Lung microvascular endothelial cell (primary cell): ENCODE measurements at places on chromosomes 3 and 15.

GRCh38 chr15:74233851-74234597, 2.1 kb upstream of the CCDC33 start:
- no peak for DNase-seq

DNA sequence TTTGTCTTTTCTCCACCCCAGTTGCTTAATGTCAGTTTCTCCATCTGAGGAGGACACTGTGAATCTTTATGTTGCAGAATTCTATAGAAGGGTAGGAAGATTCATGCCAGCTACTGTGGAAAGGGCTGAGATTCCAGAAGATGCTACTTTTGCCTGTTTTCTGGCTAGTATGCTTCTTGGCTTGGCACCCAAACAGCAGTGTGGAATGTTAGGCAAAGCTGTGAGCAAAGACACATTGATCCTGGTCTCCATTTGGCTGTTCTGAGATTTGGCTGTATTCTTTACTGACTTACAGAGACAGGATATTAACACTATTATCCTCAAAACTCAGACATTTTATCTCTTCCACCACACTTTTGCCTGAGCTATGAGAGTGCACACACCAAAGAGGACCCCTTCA, 39.3 kb downstream of the PDHB start:
- DNase-seq: no peak

GRCh38 chr15:54033356-54033860, 55.2 kb downstream of the UNC13C start:
- DNase-seq: no peak

DNA sequence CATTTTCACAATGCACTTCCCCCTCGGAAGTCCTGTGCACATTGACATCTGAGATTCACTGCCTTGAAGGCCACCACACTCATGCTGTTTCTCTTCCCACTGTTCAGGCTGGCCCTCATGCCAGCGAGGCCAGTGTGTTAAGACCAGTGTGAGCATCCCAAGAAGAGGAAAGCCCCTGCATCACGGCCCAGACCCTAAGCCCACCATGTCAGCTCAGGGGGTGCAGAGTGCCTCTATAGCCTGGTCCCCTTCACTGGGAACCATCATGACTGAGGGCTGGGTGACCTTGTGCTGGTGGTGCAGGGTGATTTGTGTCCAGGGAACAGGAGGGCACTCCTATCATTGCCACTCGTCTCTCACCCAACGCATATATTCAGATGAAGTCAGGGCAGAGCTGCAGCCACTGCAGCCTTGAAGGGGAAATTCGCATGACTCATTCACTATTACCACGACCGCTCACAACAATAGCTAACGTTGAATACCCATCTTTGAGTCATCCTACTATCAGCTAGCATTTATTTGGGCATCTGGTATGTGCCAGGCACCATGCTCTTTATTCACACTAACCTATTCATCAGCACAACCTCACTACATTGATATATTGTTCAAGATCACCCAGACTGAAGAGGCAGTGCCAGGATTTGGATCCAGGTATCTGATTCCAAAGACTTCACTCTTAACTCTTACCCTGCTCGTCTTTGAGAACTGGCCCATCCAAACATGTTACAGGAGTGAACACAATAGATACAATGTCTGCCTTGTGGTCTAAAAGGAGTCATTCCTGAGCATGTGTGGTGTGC, 58.8 kb upstream of the SLC6A11 start:
- peak; percentile 35 for DNase-seq

DNA sequence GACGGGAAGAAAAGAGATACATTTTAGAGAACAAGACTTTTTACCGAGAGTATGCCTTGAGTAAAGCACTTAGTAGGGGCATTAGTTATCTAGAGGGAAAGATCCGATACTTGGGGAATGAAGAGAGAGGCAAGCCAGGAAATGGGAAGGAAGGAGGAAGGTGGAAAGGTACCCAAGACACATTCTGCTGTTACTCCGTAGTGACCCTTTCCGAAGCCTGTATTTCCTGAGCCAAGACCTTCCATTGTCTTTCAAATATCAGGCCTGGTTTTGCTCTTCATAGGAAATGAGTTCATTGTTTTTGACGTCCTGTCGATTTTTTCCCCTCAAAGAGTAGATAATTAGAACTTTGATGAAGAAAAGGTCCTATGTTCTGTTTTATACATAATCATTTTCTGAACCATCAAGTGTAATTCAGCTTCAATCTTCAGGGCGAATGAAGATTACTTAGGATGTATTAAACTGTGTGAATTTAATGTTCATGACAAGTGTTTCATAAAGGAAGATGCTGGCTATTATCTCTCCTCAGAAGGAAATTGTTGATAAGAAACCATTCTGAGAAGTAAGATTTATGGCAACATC, 95.7 kb downstream of the PPM1L start:
- peak; percentile 6 for DNase-seq

- DNase-seq: no peak
Observed at GRCh38 chr3:184322731-184323487, 8.5 kb downstream of the EIF4G1 start.

DNA sequence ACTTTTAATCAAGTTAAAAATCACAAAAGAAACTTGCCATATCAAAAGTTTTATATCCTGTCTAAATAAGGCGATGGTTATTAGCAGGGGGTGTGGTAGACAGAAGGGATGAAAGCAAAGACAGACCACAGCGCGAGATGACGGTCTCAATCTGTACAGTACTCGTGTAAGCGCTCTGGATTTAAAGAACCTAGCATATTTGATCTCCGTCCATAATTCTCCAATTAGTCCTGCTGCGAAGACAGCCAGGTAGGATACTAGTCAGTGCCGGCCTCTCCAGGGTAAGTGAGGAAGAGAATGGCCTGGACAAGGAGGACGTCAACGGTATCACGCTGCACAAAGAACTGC, 701 bp downstream of the SGO1 start:
- peak; percentile 20 for DNase-seq

DNA sequence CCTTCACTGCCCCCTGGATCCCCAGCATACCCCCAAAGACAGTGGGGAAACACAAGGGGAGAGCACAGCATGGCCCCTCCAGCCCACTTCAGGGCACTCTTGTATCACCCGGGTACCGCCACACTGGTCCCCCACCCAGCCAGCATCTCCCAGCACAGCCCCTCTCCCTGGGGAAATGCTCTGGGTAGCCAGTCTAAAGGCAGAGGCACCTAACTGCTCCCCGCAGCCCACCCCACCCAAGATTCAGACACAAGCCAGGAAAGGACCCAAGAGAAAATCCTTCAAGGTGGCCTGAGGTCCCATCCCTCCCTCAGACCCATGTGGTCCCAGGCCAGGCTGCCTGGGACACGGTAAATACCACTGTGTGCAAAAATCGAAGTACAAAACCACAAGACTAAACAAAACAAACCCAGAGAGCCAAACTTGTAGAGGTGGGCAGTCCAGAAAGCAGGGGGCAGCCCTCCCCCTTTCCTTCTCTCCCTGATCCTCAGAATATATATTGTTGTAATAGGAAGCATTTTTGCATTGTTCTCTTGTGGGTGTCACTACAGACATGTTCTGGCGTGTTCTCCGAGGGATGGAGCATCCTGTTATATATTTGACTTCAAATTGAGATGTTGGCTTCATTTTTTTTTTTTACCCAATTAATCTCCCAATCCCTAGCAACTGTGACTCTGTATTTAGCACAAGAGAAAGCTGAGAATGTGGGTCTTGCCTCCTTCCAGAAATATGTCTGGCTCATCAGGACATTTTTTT, 51.7 kb downstream of the GRIP2 start:
- DNase-seq: no peak

DNA sequence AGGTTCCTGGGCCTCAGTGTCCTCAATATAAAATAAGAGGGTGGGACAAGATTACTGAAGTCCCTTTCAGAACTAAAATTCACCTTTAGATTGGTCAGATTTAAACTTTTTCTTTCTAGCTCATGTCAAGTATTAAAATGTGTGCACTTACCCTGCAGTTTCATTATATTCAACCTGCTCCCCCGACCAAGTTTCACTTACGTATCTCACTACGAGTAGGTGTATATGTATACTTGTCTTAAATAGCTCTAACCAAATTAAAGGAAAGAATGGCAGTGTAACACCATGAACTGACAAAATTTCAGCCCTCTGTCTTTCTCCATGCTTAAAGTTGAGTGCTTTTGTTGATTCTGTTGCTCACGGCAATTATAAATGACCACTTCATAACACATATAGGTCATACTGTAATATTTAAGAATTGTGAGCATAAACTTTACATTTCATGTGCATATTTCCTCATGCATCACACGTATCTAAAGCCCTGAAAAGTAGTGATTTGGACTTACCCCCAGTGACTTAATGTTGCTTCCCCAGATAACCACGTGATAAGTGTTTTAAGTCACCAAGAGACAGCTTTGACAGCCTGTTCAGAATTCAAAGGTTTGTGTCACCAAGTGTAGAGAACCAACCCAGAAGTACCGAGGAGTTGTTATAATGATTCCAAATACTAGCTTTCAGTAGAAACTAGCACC, 70.0 kb downstream of the PGPEP1L start:
- no peak for DNase-seq

DNA sequence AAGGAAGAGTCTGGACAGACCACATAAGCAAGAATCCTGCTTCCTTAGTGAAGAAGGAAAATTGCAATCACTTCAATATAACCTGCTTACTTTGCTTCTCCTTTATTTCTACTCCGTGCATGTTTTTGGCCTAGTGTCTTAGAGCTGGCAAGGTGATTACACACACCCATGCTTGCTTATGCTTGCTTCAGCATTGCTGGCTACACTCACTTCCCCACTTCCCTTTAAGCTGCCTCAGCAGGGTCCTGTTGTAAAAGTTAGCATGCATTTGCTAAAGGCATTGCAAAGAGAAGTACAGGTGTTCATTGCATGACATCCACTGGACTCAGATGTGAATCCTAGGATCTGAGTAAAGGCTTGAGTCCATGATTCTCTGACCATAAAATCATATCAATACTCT, 47.5 kb upstream of the STT3B start:
- no peak for DNase-seq

DNA sequence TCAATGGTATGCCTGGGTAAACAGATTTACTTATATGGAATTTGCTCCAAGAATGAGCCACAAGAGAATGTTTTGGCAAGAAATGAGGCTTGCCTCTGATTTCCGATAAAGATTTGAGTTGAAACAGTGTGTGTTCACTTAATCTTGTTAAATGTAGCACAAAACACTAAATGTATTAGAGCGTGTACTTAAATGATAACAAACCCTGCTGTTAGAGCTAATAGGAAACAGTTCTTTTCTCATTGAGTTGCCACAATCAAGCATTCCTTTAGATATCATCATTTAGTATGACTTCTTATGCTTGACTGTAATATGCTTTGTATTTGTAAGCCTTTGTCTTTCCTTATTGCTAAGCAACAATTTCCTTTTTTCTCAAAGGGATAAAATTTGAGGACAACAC, 353.6 kb upstream of the ZNF717 start:
- no peak for DNase-seq

DNA sequence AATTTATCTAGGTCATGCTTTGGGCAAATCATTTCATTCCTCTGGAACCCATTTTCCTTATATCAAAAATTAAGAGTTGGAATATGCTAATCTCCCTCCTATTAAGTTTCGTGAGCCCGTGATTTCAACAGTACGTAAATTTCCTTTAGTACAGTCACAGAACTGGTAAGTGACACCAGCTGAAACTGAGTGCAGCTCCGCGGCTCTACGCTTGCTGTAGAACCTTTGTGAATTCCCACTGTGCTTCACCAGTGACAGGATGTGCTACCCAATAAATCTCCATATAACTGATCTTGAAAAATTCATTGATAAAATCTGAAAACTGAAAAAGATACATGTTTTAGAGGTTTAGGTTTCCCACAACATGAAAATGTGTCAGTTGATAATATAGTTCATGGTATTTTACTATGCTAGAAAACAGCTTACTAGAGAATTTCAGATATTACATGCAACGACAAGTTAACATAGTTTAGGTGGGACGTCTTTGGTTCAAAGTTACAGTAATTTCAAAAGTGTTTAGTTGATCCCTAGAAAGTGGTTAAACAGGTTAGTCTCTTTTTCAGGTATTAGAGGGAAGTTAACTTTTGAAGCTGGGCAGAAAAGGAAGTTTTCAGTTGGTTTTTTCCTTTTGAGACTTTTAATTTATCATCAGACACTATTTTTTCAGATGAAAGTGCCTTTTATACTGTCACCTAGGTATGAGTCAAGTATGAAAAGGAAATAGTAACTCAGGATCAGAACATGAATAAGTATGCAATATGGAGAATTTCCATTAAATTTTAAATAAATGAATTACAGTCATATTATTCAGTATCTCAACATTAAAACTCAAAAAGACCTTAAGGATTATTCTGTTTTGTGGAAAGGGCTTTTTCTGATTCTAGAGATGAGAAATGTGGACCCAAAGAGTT, 57.0 kb downstream of the PPARG start:
- no peak for DNase-seq

- DNase-seq: no peak
Observed at GRCh38 chr15:85125056-85125661, 143.5 kb downstream of the PDE8A start.

DNA sequence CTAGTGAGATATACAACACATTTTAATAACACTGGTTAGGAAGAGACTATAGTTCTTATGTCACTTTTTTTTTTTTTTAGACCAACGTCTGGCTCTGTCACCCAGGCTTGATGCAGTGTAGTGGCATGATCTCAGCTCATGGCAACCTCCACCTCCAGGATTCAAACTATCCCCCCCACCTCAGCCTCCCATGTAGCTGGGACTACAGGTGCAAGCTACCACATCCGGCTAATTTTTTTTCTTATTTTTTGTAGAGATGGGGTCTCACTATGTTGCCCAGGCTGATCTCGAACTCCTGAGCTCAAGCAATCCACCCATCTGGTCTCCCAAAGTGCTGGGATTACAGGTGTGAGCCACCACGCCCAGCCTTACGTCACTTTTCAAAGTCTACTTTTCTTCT, 100.8 kb downstream of the FOXP1 start:
- DNase-seq: no peak

DNA sequence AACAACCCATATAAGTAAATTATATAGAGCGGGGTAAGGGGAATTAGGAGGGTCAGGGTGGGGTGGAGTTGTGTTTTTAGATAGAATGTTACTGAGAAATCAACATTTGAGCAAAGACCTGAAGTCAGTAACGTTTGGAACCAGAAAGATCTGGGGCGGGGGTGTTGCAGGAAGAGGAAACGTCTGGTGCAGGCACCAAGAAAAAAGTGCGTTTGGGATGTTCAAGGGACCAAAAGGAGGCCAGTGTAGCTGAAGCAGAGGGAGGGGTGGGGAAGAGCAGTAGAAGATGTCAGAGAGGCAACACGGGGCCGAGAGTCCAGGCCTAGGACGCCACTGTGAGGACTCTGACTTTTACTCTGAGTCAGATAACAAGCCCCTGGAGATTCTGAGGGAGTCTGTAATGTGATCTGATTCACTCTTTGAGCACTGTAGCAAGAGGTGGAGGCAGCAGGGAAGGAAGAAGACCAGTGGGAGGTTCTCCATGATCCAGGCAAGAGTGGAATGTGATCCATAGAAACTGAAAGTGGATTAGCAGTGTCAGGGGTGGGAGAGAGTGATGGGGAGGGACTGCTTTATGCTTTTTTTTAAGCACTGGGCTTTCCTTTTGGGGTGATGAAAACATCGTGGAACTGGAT, 179.3 kb upstream of the CHRM5 start:
- DNase-seq: peak; percentile 11

DNA sequence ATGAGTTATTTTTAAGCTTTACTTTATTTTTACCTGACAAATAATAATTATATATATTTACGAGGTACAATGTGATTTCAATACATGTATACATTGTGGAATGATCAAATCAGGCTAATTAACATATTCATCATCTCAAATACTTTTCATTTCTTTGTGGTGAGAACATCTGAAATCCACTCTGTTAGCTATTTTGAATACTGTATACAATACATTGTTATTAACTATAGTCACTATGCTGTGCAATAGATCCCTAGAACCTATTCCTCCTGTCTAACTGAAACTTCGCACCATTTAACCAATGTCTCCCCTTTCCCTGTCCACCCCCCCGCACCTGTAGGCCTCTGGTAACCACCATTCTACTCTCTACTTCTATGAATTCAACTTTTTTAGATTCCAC, 7.9 kb upstream of the SPPL2A start:
- no peak for DNase-seq
